ENCODE measurements at places on chromosomes 6 and 20. TPM values are rescaled to one million over a fixed set of nuclear protein-coding genes. Genes with fewer than 3 reads are reported as not detected.

- peaks cover 2% of the 10 kb centered on the region for H3K36me3 ChIP-seq
- no peaks in the 10 kb centered on the region for H3K27me3 ChIP-seq
- no peak overlapping the region for H3K4me3 ChIP-seq
- no peak for DNase-seq
These were observed 56.8 kb upstream of the MPC1 start for GRCh38 chr6:166439366-166440091.

- H3K27me3 ChIP-seq, result no peaks in the 10 kb centered on the region
- peak overlapping the region; percentile 43 for H3K27ac ChIP-seq
- DNase-seq, result peak; percentile 96
These were observed 528.2 kb upstream of the MARCKS start for GRCh38 chr6:113328886-113329381.

- H3K4me1 ChIP-seq, result peaks cover 4% of the 10 kb centered on the region
- H3K27ac ChIP-seq, result no peak overlapping the region
- peaks cover 21% of the 10 kb centered on the region for H3K27me3 ChIP-seq
- peak overlapping the region; percentile 57 for H3K4me3 ChIP-seq
- DNase-seq, result peak; percentile 47
- H3K36me3 ChIP-seq, result no peaks in the 10 kb centered on the region
These were observed 23.6 kb upstream of the TMEM181 start for GRCh38 chr6:158536084-158536890.

The ZNF165 gene
- 0.48 TPM for total RNA-seq

The SRMS gene
- total RNA-seq, result not detected

All from astrocyte (in vitro differentiated cells and primary cell).